NCI-H1105 (cell line): ENCODE measurements at places on chromosomes 1 and 21.

GRCh38 chr1:34419663-34420136 lies 243.0 kb downstream of the C1orf94 start:
- no peak for DNase-seq

GRCh38 chr1:155051777-155052398 lies 772 bp downstream of the ADAM15 start:
- peak; percentile 52 for DNase-seq

- peak; percentile 7 for DNase-seq
These were observed 841 bp downstream of the SNX27 start for GRCh38 chr1:151612501-151613281.

DNA sequence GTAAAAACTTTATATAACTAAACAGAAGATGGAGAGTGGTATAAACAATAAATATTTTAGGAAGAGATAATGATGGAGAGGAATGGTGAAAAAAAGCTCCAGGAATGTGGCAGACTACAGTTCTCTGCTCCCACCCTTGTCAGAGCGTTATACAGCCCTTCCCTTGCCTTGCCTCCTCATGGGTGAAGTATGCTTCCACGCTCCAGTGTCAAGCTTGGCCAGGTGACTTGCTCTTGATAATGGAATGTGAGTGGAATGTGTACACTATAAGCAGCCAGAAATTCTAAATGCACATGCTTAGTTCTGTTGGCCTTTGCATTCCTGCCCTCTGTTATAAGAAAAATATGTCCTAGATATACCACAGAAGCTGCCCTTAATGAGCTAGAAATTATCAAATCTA lies 24.7 kb upstream of the POGK start:
- DNase-seq: no peak

DNA sequence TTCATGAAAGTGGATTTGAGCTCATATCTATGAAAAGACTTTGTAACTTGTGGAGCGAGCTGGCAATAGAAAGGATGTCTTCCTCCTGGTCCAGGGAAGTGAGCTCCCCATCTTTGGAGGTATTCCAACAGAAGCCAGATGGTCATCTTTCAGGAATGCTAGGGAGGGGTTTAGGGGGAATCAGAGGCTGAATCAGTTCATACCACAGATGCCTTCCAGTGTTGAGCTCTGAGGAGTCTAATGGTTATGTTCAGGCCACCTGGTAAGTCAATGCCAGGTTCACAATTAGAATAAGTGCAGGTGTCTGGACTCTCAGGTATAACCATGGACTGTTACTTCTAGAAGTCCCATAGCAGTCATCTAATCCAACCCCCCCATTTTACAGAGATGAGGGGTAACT lies 119.1 kb downstream of the ACTL8 start:
- no peak for DNase-seq

GRCh38 chr1:6034750-6035096 lies 11.0 kb upstream of the KCNAB2 start:
- no peak for DNase-seq

DNA sequence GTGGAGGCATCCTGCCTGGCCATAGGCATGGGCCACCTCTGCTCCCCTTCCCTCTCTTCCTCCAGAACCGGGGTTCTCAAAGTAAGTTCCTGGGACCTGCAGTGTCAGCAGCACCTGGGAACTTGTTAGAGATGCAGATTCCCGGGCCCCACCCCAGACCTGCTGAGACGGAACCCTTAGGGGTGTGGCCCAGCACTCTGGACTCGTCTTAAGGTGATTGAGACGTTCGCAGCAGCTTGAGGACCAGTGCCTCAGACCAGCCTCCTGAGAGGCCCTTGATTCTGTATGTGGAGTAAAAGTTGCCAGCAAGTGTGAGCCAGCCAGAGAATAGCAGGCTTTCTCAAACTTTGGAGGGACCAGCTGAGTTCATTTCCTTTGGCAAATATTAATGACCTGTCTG lies 14.2 kb downstream of the COQ8A start:
- DNase-seq: no peak

DNA sequence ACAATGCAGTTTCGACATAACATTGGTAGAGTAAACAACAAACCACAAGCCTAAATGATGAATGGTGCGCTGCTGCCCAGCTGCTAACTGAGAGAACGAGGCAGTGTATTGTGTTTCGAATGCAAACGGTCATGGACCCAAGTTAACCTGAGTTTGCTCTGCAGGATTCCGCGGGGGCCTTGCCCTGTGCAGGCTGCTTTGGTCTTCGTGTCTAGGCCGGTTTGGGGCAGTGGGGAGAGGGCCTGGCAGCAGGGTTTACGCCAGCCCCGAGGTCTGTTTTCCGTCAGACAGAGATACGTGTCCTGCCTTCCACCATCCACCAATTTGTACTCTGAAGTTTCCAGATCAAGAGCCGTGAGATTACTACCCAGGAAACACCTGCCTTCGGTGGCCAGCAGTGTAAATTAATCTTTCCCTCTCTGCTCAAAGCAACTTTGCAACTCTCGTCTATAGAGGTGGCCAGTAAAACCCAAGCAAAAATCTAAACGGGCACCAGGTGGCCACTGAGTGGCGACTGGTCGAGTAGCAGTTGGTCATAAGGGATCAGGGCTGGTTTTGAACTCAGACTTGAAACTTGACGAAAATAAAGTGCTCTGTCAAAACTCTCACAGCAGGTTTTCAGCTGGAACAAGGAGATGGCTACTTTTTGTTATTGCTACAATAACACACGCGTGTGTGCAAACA lies 6.3 kb upstream of the PRDM15 start:
- no peak for DNase-seq

- DNase-seq: peak; percentile 5
These were observed 24.9 kb upstream of the TMEM52 start for GRCh38 chr1:1943834-1944570.

DNA sequence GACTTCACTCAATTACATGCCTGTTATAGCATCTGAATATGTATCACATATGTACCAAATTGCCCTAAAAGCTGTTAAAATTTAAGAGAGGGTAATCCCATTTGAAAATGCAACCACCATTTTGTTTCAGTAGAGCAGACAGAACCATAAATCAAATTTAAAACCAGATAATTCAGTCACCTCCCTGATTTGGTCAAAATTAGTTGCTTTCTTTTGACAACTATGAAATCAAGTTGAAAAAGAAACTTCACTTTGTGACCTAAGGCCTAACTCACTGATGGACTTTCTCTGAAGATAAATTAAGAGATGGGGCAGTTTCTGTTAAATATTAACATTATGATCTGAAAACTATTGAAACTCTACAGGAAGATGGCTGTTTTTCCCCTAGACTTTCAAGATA lies 6.7 kb downstream of the GORAB start:
- DNase-seq: no peak

- no peak for DNase-seq
These were observed 36.7 kb upstream of the TARDBP start for GRCh38 chr1:10975567-10976326.

- no peak for DNase-seq
These were observed 99.5 kb downstream of the C4BPA start for GRCh38 chr1:207203541-207203940.

DNA sequence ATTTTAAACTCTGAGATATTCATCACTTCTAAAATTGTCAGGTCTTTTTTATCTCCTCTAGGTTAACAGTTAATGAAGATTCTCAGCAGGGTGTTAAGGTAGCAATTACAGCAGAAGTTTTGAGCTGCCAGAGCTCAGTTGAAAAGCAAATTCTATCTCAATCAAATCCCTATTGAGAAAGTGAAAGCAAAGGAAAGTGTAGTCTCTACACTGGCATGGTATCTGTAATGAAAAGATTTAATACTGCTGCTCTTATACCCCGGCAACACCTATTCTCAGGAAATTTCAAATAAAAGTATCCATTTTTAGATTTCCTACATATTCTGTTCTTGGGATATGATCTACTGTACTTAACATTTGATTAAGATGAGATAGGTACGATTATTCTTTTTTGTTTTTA lies 913.5 kb downstream of the MRPL39 start:
- DNase-seq: no peak

GRCh38 chr1:46585312-46585938 lies 18.6 kb downstream of the MKNK1 start:
- DNase-seq: no peak

DNA sequence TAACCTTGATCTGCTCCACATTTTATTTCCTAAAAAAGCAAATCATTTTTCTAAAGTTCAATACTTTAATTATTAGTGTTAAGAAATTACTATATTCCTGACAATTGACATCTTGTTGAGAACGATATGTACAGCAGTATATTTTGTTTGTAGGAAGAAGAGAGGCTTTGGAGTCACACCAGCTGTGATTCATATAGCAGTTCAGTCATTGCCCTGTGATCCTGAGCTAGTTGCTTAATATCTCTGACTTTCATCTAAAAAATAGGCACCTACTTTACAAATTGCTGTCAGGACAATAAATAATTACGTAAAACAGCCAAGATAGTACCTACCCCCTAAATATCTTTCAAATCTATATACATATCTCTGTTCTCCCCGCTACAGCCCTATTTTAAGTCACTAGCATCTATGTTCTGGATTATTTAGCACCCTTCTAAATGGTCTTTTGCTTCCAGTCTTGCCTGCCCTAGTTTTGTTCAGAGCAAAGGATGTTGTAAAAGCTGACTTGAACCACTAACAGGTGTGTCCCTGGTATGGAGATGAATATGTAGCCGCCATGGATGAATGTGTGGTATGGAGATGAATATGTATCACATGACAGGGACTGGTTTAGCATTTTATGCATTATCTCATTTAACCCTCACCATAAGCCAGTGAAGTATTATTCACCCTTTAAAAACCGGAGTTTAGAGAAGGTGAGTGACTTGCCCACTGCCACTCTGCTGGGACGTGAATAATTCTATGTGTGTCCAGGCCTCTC lies 42.2 kb downstream of the RNF220 start:
- no peak for DNase-seq

GRCh38 chr1:197342044-197342565 lies 74.1 kb downstream of the CRB1 start:
- no peak for DNase-seq

DNA sequence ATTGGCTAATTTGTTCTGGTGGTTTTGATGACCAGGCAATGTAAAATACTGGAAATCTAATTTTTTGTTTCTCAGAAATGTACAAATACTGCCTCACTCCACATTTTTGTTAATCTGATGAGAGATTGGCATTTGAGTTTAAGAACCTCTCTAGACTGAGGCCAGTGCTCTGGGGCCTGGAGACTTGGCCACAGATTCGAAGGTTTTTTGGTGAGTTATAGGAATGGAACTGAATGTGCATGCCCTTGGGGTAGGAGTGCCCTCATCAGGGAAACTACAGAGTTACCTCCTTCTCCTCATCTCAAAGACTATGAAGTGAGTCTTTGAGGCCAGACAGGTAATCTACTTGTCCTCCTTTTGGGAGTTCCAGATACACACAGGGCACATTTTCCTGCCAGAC lies 347.9 kb downstream of the LTN1 start:
- DNase-seq: no peak

DNA sequence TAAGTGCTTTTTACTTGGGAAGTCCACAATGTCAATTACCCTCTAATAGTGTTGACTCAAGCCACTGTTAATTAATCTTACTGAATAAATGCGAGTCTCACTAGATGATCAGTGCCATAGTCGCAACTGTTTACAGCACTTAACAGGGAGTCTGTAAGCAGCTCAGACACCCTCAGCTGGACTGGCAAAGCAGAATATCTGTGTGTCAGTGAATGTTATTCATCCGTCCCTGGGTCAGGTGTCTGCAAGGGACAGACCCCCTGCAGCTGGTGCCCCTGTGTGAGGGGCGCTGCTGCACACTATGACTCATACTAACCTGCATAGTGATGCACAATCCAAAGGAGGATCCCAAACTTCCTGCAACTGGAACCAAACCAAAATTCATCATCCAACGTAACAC lies 306.5 kb downstream of the HHIPL2 start:
- peak; percentile 88 for DNase-seq
